H7 (cell line): ENCODE measurements at places on chromosomes 7 and 10.
A peak's percentile ranks its signal among the peaks of the same experiment; 100 is the strongest.

DNA sequence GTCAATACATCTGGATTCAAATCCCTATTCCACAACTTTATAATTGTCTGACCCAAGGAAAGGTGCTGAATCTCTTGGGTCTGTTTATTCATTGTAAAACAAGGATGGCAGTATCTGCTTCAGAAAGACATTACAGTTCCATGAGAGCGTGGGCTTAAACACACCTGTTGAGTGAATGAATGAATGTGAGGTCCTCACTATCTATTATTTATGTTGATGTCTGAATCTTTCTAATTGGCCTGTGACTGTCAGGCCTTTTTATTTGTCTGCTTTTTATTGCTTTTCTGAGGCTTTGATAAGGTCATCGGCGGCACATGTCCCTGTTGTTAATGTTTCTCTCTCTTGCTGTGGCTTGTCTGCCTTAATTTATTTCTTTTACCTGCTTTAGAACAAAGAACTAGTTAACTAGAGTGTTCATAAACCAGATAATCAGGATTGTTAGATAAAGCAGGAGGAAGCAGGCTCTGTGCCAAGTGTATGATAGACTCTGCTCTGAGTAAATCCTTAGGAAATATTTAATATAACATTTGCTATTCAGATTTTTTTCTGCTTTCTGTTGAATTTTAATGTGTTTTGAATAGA is 42.3 kb upstream of the CYCS start:
- no peak for DNase-seq

DNA sequence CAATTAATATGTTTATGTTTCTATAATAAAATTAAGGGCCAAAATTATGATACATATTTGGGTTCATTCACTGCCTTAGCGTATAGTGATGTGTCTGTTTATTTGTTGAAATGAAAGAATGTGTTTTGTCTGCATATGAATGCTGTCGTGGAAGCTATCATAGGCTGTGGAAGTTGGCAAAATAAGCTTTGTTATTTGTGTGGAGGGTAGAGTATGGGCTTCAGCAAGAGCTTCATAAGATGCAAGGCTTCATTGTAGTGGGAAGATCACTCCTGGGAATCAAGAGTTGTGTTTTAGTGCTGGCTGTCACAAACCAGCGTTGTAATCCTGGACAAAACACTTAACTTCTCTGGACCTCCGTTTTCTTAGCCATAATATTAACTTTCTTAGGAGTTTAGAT is 2.5 kb downstream of the SLK start:
- DNase-seq, result peak; percentile 12

GRCh38 chr7:16743236-16743635 is 10.3 kb upstream of the TSPAN13 start:
- no peak for DNase-seq

DNA sequence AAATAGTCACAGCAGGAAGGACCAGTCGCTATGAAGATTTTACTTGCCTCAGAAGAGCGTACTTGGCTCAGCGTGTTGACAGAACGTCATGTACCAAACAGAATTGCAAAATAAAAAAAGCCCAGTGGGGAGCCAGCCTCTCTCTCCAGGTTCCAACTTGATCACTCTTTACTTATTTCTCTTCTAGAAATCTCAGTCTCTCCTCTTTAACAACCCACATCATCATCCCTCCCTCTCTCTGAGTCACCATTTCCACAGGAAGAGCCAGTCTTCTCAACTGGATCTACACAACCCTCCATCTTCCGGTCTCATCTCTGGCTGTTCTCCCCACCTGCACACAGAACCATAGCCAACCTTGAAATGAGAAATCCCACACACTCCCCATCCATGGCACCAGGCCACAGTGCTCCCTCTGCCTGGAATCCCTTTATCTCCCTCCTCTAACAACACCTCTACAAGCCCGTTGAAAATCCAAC is 718.3 kb downstream of the GRID1 start:
- DNase-seq, result no peak

DNA sequence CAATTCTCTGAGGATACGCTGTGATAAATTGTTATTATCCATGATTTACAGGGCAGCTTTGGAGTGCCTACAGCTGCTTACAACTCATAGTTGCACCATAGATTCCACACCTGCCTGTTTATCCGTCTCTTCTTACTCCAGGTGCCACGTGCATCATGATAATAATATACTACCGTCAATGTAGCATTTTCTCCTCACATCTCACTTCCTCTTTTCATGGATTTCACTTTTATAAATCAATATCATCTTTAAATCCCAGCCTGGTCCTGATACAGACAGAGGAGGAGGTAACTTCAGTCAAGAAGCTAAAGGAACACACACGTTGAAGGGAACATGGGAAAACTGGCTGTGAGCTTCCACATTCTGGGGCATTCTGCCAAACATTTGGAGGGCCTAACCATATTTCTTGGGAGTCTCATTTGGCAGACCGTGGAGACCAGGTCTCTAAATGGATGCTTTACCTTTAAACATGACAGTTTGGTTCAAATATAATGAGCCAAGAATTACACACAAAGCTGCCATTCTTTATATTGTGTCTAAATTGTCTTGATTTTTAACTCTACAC is 2.4 kb downstream of the CH25H start:
- no peak for DNase-seq

GRCh38 chr10:9381733-9382532 is 1327.4 kb downstream of the GATA3 start:
- no peak for DNase-seq

GRCh38 chr7:20784388-20785156 is 2.1 kb downstream of the SP8 start:
- DNase-seq, result peak; percentile 85

DNA sequence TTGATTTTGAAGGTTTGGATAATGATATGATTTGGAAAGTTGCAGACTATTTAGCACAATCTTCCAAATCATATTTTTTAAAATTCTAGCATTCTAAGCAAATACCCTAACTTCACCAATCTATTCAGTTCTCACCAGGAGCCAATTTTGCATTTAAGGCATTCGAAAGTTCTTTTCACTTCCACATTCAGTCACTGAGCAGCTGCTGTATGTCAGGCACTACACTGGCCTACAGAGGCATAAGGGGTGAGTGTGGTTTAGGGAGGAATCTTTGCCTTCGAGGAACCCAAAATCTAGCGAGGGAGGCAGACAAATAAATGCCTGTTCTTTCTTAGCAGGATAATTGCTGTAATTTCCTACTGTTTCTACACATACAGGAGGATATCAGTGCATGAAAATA is 10.7 kb upstream of the UCN3 start:
- DNase-seq, result no peak

DNA sequence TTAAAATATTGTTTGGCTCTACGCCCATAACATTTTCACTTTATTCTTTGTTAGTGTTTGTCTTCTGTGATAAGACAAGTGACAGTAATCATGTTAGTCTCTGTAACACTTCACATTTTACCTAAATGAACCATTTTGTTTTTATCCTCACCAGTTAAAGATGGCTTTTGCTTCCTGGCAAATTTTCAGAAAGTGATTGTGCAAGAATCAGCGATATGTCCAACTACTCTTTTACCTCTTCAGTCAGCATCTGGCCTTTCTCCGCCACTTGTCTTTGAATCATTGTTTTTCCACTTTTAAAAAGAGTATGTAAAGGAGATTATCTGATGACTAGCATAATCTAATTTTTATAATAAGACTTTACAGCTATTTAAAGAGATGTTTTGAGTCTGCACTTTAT is 3.5 kb downstream of the DGKB start:
- no peak for DNase-seq

GRCh38 chr10:93584445-93584844 is 16.6 kb downstream of the RBP4 start:
- DNase-seq, result no peak

DNA sequence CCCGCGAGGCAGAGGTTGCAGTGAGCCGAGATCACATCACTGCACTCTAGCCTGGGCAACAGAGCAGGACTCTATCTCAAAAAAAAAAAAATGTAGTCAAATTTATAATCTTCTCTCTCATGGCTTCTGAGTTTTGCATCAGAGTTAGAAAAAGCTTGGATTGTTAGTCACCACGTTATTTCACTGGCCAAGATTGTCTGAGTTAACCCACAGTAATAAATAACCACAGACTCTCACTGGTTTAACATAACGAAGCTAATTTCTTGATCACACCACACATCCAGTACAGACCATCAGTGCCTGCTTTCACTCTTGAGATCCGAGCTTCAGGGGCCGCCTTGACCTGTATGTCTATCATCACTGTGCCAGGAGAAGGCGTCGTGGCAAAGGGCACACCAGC is 116.8 kb upstream of the JCAD start:
- DNase-seq, result no peak
